ENCODE measurements at places on chromosomes 13 and 19. TPM values are rescaled to one million over a fixed set of nuclear protein-coding genes. Genes with fewer than 3 reads are reported as not detected.

The ETV2 gene
- total RNA-seq, result 1.7 TPM

The C2CD4C gene
- 7.9 TPM for total RNA-seq

DNA sequence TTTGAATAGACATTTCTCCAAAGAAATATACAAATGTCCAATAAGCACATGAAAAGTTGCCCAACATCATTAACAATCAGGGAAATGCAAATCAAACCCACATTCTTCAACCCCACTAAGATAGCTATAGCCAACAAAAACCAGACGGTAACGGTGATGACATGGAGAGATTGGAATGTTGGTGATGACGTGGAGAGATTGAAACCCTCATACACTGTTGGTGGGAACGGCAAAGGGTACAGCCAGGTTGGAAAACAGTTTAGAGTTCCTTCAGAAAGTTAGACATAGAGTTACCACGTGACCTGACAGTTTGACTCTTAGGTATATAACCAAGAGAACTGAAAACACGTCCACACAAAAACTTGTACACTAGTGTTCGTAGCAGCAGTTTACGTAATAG lies 48.1 kb downstream of the TNFRSF19 start:
- DNase-seq, result no peak

DNA sequence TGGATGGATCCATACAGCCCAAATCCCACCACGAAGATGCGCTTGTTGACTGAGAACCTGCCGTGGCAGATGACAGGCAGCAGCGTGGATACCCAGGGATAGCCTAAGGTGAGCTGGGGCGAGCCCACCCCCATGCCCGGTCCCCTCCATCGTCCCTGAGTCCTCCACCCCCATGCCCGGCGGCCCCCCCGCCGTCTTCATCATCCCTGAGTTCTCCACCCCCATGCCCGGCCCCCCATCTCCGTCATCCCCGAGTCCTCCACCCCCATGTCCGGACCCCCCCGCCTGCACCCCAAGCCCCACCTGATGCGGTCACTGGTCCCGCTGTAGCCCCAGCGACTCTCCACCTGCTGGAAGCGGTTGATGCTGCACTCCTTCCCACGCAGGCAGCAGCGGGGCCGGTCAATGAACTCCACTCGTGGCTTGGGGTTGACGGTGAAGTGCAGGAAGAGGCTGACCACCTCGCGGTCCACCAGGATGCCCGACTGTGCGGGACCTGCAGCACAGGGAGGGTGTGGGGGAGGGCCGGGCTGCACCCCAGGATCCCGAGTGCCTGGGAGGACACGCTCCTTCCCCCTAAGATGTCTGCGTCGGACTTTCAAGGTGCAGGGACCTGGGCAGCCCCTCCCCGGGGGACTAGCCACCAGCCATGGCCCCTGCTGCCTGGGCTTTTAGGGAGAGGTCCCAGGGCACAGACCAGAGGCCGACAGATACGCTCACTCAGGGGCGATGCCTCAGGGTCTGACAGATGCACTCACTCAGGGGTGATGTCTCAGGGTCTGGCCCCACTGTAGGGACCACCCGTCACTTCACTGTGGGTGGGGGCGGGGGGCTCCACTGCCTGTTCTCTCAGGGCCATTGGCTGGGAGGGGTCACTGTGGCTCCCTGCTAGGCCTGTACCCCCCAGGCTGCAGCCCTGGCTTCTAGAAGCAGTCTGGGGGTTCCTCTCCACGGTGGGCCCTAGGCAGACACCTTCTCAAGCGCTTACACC lies 28.0 kb downstream of the BTBD2 start:
- no peak for DNase-seq

The KLK3 gene
- total RNA-seq, result 0.13 TPM

The SMIM24 gene
- total RNA-seq, result 2.8 TPM

Data from WTC11 (cell line).